ENCODE measurements at places on chromosomes 16 and 17.

DNA sequence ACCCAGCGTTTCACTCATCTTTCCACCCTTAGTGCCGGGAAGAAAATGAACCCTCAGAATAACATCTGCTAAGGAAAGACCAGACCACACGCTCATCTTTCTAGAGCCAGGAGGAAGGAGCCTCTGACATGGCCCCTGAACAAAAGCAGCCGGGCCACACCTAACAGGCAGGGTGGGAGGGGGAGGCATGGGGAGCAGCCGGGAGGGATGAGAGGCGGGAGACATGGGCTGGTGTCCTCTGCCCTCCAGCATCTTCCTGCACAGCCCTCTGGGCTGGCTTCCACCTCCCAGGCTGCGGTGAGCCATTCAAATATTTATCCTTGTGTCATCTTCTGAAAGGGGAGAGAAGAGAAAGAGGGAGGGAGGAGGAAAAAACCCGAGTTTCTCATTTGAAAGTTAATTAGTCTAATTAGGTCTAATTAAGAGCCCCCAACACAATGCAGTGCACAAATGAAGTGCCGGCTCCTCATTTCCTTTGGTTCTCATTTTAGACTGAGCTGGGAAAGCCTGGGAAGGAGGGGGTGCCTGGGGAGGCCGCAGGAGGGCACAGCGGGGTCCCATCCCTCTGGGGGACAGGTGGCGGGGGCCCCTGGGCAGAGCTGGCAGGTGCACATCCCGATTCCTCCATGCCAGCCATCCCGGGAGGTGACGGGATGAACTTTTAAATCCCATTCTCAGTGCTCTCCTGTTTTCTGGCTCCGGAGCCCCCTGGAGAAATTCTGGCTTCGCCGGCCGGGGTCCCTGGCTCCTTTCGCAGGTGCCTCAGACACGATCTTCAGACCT lies 90.5 kb downstream of the ENGASE start:
- DNase-seq: peak; percentile 14

DNA sequence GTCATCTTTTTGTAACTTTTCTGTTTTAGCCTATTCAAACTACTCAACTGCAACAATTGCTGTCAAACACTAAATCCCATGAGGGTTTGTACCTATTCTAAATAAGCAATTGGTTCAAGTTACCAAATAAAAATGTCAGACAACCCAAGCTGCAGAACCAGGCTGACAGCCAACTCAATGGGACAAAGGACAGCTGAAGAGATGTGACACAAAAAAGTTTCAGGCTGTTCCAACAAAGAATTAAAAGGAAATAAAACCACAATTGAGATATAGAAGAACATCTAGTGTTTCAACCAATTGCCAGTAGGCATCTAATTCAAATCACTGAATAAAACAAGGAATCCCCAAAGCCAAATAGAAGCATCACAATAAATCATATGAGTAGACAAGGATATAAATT lies 49.3 kb downstream of the GRB7 start:
- DNase-seq: no peak

DNA sequence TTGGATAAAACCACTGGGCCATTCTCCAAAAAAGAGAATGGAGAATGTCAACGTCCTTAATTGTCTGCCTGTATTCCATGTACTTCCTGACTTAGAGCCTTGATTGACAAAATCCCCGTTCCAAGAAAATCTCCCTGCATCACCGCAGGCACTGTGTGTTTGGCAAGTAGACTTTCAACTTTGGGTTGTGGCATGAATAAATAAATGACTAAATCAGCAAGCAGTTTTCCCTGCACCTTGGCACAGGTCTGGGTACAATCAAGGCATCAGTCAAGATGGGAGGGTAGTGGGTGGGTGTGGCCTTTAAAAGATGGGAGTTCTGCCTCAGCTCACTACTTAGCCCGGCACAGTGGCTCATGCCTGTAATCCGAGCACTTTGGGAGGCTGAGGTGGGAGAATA lies 248.5 kb upstream of the RPL38 start:
- DNase-seq: no peak

DNA sequence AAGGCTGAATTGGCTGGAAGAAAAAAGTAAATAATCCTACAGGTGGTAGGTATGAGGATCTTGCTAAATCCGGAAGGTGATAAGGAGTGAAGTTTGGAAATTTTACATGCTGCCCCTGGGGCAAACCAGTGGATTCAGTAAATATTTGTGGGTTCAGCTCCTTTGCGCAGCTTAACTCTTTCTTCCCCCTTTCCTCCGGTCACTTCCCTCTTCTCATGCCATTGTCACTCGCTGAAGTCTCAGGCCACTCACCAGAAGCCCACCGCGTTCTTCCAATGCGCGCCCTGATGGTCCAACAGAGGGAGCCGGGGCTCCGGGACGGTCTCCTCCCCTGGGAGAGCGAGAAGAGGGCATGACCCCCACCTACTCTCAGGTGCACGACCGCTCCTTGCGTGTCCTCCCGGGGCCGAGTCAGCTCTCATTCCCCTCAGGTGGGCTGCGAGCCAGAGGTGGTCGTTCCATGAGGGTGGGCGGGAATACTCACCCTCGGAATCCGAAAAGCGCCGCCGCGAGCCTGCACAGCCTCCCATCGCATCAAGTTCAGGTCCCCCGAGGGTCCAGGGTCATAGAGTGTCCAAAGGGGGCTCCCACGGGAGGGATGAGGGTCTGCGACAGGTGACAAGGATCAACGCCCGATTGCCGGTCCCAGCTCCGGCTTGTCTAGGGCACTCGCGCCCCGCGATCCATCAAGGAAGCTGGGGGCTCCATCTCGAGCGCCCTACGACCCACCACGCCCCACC lies 474 bp downstream of the CLN3 start:
- DNase-seq: peak; percentile 28

- DNase-seq: peak; percentile 18
Measured at GRCh38 chr17:71987634-71988033, 133.2 kb upstream of the SOX9 start.

- no peak for DNase-seq
Measured at GRCh38 chr17:14196377-14196997, 40.2 kb downstream of the CDRT15 start.

- no peak for DNase-seq
Measured at GRCh38 chr16:69538808-69539207, 27.0 kb upstream of the NFAT5 start.

GRCh38 chr16:66651965-66652364 lies 44.6 kb downstream of the CMTM4 start:
- DNase-seq: no peak

- DNase-seq: no peak
Measured at GRCh38 chr17:68780596-68780995, 174.6 kb downstream of the ABCA8 start.

- DNase-seq: no peak
Measured at GRCh38 chr16:23006380-23006779, 142.9 kb downstream of the USP31 start.

DNA sequence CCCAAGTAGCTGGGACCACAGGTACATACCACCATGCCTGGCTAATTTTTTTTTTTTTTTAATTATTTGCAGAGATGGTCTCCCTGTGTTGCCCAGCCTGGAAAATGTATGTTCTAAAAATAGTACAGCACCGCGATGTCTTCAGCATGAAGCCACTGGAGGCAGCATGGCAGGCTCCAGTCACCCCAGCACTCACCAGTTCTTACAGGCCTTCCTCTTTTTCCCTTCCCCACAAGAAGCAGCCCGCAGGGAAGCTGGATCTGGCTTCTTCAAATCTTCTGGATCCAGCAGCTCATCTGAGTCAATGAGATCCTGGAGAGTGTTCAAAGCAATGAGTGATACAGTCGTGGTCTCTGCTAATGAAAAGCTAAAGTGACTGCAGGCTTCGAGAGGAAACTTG lies 16.2 kb downstream of the CIAPIN1 start:
- no peak for DNase-seq

GRCh38 chr17:35449371-35449931 lies 885 bp upstream of the SLFN13 start:
- DNase-seq: no peak

DNA sequence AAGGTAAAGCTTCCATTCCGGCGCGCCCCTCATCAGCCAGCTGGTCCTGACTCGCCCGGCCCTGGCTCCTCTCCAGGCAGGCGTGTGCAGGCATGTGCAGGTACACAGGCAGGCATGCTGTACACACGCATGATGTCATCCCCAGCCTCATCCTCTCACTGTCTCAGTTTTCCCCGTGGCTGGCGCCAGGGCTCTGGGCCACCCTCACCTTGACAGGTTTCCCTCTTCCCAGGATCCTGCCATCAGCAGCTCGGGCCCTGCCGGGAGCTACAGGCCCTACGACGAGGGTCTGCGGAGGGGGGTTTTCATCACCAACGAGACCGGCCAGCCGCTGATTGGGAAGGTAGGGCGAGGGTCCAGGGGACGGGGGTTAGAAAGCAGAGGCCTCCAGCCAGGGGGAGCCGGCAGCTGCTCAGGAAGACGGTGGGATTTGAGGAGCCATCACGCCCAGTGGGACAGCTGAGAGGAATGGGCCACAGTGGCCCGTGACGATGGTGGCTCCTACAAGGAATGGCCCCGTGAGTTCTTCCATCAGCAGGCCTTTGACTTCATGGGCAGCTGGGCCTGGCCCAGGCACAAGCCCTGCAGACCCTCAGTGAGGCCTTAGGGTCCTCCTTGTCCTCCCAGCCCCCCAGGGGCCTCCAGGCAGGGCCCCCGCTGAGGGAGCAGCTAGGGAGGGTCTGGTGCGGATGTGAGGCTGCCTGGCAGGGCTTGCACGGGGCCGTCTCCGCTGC lies 8.5 kb downstream of the GAA start:
- no peak for DNase-seq

DNA sequence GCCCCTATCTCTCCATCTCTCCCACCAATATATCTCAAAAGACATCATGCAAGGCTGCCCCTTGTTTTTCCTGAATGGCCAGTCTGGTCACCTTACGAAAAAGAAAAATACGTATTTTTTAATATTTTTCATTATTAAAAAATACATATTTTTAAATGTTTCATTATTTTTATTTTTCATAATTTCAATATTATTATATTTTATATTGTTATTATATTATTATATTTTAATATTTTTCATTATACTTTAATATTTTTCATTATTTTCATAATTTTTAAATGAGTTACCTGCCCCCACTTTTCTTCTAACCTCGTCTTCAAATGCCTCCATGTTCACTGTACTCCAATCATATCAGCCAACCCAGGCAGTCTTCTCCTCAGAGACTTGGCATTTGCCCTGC lies 116.0 kb upstream of the ERCC4 start:
- no peak for DNase-seq

GRCh38 chr17:38454532-38454931 lies 26.3 kb downstream of the ARHGAP23 start:
- DNase-seq: peak; percentile 89

DNA sequence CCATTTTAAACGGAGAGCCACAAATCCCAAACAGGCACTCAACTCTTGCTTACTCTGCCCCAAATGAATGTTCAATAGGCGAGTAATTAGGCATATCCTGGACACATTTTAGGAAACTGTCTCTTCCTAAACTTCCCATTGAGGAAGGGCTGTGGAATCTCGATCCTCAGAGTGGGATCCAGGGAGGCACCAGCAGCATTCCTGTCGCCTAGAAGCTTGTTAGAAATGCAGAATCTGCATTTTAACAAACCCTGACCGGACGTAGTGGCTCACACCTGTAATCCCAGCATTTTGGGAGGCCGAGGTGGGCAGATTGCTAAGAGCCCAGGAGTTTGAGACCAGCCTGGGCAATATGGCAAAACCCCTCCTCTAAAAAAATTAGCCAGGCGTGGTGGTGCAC lies 95.6 kb downstream of the GAS7 start:
- DNase-seq: no peak
